ENCODE measurements at places on chromosomes 5 and 9.
A peak's percentile ranks its signal among the peaks of the same experiment; 100 is the strongest.

- peak; percentile 3 for DNase-seq
Measured at GRCh38 chr5:93273176-93273575, 307.8 kb downstream of the NR2F1-AS1 start.

GRCh38 chr5:109612278-109612905 lies 77.3 kb upstream of the MAN2A1 start:
- DNase-seq = no peak

GRCh38 chr9:131257266-131258025 lies 18.9 kb downstream of the FAM78A start:
- DNase-seq = no peak

DNA sequence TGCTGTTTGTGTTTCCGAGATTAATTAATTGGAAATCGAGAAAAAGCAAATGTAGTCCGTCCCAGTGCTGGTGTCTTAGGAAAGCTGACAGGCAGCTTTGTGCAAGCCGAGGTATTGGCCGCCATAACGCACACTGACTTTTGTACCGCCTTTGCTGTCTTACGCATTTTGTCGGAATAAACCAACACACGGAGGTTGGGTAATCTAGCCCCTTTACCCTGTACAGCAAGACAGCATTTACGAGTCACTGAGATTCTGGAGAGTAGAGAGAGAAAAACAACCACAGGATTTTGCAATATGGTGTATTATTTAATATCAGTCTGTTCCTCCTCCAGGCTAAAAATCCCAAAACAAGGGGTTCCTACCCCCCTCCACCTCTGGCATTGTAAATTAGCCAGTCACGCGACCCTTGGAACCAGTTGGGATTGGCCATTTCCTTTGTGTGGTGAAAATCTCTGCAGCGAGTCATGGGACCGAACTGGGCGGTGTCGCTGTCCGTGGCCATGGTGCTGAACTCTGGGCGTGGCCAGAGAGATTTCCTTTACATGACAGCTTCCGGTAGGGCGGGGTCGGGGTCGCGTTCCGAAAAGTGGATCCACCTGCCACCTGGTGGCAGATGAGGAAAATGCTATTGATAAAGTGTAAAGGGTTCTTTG lies 10.3 kb upstream of the PCDHB1 start:
- DNase-seq = peak; percentile 83

DNA sequence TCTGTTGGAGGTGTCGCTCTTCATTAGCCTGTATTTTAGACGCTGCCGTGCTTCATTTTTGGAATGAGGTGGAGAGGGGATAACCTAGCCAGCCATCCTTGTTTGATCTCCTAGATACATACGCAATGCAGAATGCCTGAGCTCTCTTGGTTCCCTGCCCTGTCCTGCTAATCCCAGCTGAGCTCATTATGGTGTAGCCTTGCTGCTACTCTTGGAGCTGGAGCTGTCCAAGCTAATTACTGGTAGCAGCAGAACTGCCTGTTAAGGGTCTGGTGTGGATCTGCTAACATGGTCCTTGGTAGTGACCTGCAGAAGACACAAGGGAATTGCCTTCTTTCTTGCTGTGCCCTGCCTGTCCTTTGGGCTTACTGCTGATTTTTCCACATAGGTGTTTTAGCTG lies 207.9 kb downstream of the CNTLN start:
- DNase-seq = no peak

DNA sequence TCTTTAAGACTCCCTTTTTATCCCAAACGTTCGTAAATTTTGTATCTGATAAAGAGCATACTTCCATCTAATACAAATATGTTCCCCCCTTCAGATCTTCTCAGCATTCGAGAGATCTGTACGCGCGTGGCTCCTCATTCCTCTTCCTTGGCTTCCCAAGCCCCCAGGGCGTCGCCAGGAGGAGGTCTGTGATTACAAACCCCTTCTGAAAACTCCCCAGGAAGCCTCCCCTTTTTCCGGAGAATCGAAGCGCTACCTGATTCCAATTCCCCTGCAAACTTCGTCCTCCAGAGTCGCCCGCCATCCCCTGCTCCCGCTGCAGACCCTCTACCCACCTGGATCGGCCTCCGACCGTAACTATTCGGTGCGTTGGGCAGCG lies 19.9 kb downstream of the CDKN2A start:
- DNase-seq = no peak

DNA sequence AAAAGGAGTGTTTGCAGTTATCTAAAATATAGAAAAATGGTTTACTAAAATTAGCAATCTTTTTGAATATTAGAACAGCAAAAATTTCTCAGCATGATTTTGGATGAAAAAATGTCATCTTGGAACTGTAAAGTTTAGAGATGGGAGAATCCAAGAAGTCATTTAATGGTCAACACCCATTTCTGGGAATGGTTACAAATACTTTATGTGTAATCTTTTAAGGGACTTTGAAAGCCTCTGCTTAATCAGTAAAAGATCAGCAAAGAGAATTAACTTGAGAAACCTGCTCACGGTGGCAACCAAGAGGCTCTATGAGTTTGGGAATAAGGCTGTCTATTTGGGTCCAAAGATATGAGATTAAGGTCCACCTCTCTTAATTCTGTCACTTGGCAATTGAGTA lies 13.0 kb downstream of the C1QTNF3 start:
- peak; percentile 41 for DNase-seq

DNA sequence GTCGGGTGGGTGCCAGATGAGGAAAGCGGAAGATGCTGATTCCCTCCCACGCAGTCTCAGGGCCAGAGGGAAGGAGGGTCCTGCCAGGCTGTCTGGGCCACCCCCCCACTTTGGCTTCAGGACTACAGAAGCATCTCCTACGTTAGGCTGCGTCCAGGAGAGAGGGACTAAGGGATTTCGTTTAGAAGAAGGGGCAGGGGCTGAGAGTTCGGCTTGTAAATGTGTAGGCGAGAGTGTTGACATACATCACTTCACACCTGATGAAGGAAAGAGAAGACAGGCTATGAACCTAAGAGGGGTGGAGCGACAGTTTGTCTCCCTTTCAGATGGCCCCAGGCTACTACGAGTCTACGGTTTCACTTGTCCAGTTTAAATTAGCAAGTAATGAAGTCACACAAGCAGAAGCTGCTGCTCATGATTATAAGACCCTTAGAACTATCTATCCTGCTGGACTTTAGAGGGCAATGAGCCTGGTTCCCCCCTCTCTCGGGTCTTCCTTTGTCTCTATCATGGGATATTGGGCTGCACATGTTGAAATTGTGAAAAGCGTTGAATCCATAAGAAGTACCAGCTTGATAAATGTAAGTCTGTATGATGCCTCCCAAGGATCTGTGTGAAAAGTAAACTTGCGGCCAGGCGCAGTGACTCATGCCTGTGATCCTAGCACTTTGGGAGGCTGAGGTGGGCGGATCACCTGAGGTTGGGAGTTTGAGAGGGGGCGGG lies 193.0 kb downstream of the AOPEP start:
- DNase-seq = no peak

DNA sequence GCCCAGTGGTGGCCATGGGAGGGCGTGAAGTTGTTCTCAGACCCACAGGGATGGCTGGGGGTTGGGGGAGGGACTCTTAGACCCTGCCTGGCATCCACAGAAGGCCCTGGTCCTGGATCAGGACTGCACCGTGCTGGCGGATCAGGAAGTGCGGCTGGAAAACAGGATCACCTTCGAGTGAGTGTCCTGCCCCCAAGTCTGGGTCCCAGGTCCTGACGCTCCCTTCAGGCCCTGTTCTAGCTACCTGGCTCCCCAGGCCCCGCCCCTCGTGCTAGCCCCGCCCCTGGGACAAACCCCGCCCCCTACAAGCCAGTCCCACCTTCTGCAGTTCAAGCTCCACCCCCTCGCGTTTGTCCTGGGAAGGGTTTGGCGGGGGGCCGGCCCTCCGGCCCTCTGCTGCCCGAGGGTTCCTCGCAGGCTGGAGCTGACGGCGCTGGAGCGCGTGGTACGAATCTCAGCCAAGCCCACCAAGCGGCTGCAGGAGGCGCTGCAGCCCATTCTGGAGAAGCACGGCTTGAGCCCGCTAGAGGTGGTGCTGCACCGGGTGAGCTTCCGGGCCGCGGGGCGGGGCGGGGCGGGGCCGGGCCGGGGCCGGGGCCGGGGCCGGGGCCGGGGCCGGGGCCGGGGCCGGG lies 12.9 kb downstream of the RGS14 start:
- peak; percentile 94 for DNase-seq

DNA sequence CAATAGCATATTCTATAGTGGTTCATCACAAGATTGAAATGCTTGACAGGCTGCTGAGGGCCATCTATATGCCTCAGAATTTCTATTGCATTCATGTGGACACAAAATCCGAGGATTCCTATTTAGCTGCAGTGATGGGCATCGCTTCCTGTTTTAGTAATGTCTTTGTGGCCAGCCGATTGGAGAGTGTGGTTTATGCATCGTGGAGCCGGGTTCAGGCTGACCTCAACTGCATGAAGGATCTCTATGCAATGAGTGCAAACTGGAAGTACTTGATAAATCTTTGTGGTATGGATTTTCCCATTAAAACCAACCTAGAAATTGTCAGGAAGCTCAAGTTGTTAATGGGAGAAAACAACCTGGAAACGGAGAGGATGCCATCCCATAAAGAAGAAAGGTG lies 43.8 kb downstream of the GCNT1 start:
- no peak for DNase-seq

- no peak for DNase-seq
Measured at GRCh38 chr9:21964925-21965385, 29.2 kb downstream of the CDKN2A start.

DNA sequence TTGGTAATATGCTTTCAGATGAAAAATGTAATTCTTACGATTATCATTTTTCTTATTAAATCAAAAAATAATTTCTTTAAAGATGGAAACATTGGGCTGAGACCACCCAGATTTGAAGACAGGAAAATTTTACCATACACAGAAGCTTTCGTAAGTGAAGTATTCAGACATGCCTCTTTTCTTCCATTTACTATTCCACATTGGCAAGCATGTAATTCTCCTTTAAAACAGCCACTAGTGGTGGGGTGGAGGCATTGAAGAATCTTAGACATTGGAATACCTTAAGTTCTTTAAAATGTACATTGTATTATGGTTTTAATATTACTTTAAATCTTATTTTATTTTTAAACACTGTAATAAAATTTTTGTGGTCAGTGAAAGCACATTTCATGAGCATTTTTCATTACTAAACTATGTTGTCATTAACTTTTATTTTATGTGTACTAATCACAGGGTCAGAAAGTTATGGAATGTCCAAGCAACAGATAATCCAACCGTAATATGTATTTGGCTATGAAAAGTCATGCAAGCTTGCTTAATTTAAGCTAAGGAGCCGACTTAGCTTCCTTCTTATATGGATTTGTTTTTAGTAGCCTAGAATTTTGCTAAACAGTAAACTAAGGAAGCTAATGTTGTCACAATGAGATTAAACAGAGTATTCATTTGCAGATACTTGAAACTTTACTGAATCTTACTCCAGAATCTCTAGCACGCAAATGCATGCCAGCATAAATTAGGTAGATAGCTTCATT lies 97.4 kb upstream of the ALDH1A1 start:
- DNase-seq = no peak

DNA sequence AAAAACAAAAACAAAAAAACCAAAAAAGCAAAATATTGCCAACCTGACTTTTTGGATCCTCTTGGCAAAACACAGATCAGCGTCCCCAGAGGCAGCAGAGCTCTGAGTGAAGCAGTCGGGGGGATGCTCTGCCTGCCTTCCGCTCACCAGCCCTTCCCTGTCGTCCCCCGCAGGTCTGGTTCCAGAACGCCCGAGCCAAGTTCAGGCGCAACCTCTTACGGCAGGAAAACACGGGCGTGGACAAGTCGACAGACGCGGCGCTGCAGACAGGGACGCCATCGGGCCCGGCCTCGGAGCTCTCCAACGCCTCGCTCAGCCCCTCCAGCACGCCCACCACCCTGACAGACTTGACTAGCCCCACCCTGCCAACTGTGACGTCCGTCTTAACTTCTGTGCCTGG lies 20.7 kb downstream of the LHX2 start:
- no peak for DNase-seq

GRCh38 chr5:16076657-16077056 lies 102.9 kb downstream of the MARCHF11 start:
- no peak for DNase-seq

DNA sequence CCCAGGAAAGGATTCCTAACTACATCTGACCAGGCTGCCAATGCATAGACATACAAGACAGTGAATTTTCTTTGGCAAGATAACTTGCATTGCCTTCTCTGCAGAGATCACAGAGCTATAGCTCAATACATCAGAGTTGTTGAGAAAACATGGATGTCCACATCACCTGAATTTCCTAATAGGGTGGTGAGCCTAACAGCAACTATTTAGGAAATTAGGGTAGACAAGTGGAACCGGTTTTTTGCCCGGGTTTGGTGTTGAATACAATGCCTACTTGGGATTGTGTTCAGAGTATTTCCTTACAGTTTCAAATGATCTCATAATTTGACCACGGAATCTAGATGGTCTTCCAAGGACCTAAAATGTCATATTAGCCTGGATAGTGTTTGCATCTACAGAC lies 262.7 kb downstream of the KIF4B start:
- no peak for DNase-seq

- no peak for DNase-seq
Measured at GRCh38 chr9:107734256-107735013, 244.9 kb upstream of the KLF4 start.

GRCh38 chr5:96909435-96909834 lies 26.4 kb upstream of the LNPEP start:
- DNase-seq = no peak

DNA sequence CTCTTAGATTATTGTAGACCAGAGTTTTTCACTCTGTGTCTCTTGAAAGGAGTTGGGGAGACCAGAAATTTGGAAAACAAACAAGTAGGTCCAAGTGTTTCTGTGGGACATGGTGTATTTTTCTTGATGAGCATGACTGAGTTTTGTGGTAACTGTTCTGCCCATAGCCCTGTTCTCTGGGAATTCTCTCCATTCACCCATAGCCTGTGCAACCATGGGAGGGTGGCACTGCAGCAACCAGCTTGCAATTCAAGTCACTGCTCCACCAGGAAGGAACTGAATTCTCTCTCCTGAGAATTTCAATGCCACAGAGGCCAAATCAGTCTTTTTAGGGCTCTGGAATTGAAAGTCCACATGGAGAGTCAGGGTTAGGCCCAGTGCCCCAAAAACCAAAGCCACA lies 475.3 kb upstream of the TRPC7 start:
- DNase-seq = no peak

GRCh38 chr9:123339666-123340510 lies 16.1 kb upstream of the CRB2 start:
- DNase-seq = no peak

DNA sequence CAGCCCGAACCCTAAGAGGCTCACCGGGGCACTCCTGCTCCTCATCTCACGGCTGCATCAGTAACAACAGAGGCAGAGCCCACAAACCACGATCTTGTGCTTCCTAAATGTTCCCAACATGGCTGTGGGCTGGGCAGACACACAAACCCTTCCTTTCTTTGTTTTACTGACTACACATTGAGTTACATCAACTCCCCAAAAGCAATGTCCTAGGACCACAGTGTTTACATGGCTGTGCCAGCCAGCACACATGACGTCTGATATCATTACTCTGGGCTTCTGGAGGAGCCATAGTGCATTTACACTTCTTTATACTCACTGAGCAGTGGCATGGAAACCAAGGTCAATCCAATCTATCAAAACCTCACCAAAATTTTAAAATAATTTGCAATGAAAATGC lies 101.4 kb downstream of the LHFPL2 start:
- DNase-seq = no peak
